ENCODE measurements at places on chromosomes 2 and 18.

DNA sequence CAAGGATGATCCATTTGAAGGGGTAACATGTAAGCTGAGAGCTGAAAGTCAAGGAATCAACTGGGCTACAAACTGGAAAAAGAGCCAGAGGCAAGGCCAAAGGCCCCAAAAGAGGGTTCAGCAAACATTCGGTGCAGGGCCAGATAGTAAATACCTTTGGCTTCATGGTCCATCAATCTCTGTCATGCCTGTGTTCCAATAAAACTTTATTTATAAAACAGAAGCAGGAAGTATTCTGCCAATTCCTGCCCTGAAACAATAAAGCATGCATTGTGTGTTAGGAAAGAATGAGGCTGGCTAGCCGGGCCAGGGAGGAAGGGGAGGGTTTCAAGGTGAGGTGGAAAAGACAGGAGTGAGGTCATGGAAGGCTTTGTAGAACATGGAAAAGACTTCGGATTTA lies 107.1 kb downstream of the LBH start:
- DNase-seq, result no peak

- no peak for DNase-seq
Measured at GRCh38 chr2:237431372-237431771, 17.4 kb upstream of the COL6A3 start.

GRCh38 chr2:131152074-131152473 lies 46.9 kb downstream of the PLEKHB2 start:
- DNase-seq, result no peak

- no peak for DNase-seq
Measured at GRCh38 chr2:44715671-44716081, 225.8 kb upstream of the SIX3 start.

DNA sequence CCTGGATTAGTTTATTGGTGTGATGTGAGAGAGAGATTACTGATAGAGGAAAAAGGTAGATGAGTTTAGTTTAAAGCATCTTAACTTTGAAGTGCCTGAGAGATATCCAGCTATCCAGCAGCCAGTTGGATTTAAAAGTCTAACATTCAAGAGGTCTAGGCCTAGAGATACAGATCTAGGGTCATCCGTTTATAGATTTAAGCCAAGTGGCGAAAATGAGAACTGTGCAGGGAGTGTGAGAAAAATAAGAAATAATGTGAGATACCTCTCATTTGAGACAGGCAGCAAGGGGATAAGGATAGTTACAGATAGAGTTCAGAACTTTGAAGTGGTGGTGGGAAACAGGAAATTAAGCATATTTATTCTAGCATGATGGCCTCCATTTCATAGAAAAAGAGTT lies 5.3 kb upstream of the ORC2 start:
- DNase-seq, result no peak

GRCh38 chr18:70366670-70367069 lies 77.8 kb downstream of the SOCS6 start:
- no peak for DNase-seq

DNA sequence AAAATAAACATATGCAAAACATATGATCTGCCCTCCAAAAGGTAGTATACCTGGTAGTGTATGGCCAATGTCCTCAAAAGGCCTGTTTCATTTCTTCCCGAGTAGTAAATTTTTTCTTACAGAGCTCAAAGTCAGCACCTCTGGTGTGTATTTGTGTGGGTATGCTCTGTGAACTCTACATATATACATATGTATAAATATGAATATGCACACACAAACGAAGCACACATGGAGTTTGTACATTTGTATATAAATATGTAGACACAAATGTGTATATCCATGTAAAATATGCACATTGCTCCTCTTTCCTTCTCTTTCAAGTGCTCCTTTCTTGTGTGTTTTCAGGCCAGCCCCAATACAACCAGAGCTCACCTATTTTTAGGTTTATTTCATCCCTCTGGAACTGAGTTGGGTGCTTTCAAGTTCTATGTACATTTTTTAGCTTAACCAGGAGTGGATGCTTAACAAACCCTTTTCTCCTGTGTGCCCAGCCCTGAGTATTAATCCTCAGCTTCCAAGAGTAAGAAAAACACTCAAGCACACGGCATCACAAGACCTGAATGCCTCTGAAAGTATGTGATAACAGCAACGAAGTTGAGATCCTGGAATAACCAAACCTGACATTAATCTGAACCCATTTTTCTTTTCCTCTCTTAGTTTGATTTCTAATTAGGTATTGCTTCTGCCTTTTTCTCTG lies 12.2 kb upstream of the GALNT5 start:
- no peak for DNase-seq

GRCh38 chr2:47014564-47015051 lies 99.0 kb upstream of the MCFD2 start:
- DNase-seq, result no peak

GRCh38 chr18:34647251-34647650 lies 62.8 kb upstream of the DTNA start:
- DNase-seq, result no peak

GRCh38 chr2:164913640-164914350 lies 41.5 kb downstream of the SLC38A11 start:
- DNase-seq, result no peak

- no peak for DNase-seq
Measured at GRCh38 chr2:165706960-165707487, 87.0 kb downstream of the GALNT3 start.
